ENCODE measurements at places on chromosomes 16 and 17.

- DNase-seq, result no peak
Measured at GRCh38 chr16:85762970-85763369, 12.1 kb upstream of the C16orf74 start.

- no peak for DNase-seq
Measured at GRCh38 chr16:57675741-57676551, 7.8 kb downstream of the ADGRG3 start.

GRCh38 chr16:17026600-17027242, 444.0 kb downstream of the XYLT1 start:
- no peak for DNase-seq

- no peak for DNase-seq
Measured at GRCh38 chr17:4583782-4584100, 588 bp upstream of the SMTNL2 start.

DNA sequence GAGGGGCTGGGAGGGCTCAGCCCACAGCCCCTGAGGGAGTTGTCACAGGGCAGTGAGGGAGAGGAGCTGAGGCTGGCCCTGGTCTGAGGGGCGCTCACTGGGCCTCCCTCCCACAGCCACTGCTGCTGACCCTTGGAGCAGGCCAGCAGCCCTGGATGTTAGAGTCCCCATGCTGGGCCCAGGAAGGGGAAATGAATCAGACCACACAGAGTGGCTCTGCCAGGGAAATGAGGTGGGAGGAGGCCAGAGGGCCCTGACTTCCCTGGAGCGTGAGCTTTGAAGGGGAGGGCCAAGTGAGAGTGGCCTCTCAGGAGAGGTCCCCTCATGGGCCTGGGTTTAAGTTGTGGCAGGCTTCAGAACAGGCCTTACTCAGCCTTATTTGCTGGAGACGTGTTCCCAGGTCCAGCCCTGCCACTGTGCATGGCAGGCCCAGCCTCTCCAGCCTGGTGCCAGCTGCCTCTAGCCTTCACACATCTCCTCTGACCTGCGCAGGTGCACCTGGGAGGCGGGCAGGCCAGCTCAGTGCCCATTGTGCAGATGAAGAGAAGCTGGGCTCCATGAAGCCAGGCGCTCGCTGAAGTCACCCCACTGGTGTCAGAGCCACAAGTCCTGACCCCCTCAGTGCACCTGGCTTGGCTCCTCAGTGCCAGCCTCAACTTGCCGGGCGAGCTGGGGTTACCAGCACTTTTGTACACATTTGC, 15.4 kb downstream of the GPT2 start:
- no peak for DNase-seq

- no peak for DNase-seq
Measured at GRCh38 chr16:8262299-8262698, 328.0 kb downstream of the TMEM114 start.

DNA sequence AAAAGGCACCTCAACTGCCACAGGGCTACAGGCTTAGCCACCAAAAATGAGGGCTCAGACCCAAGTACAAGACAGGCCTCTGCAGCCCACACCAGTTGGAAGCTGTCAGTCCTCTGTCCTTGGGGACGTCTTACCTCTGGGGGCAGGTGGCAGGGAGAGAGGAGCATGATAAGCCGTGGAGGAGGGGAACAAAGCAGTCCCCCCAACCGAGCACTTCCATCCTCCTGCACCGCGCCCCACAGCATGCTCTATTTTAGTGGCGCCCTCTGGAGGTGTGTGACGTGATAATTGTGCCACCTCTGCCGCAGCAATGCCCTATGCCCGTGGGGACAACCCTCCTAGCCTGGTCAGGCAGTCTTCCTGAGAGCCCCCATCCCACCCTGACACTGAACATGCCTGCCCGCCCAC, 13.6 kb downstream of the G6PC3 start:
- no peak for DNase-seq

GRCh38 chr17:2235792-2236366, 67.7 kb downstream of the SMG6 start:
- DNase-seq, result no peak

GRCh38 chr16:66070140-66070917, 296.2 kb upstream of the CDH5 start:
- no peak for DNase-seq

GRCh38 chr17:52751051-52751450, 592.5 kb upstream of the CA10 start:
- DNase-seq, result no peak

GRCh38 chr16:66614161-66614802, 9.8 kb downstream of the CMTM3 start:
- DNase-seq, result no peak

- no peak for DNase-seq
Measured at GRCh38 chr17:44221862-44222111, 2.3 kb upstream of the UBTF start.

- DNase-seq, result no peak
Measured at GRCh38 chr17:51765282-51766135, 393.0 kb downstream of the CA10 start.

- DNase-seq, result no peak
Measured at GRCh38 chr16:12511708-12512107, 292.0 kb downstream of the CPPED1 start.

DNA sequence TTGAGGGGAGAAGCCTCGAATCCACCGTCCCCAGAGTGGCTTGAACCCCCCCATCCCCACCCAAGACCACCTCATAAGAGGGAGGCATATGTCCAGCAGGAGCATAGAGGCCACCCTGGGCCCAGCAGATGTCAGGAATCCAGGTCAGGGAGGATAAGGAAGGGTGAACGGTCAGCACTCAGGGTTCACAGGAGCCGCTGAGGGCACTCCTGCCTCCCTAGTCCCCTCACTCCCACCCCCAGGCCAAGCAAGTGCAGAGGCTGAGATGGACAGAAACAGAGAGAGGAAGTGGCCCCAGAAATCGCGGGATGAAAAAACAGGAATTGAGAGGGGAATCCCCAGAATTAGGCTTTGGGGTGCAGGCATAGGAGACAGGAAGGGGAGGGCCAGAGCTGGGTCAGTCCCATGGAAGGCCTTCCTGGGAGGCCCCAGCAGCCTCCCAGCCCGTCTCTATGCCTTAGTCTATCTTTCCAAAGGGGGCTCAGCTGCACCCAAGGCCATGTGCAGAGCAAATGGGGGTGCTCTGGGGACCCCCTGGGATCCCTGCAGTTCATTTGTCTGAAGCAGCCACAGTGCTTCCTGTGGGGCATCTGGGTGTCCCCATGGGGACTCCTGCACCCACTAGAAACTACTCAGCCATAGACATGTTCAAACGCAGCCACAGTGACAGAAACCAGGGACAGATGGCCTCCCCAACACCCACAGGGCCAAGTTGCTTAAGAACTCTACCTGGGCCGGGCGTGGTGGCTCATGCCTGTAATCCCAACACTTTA, 1.7 kb downstream of the CMTM3 start:
- DNase-seq, result no peak

GRCh38 chr16:11576427-11577289, 10.1 kb downstream of the LITAF start:
- no peak for DNase-seq

DNA sequence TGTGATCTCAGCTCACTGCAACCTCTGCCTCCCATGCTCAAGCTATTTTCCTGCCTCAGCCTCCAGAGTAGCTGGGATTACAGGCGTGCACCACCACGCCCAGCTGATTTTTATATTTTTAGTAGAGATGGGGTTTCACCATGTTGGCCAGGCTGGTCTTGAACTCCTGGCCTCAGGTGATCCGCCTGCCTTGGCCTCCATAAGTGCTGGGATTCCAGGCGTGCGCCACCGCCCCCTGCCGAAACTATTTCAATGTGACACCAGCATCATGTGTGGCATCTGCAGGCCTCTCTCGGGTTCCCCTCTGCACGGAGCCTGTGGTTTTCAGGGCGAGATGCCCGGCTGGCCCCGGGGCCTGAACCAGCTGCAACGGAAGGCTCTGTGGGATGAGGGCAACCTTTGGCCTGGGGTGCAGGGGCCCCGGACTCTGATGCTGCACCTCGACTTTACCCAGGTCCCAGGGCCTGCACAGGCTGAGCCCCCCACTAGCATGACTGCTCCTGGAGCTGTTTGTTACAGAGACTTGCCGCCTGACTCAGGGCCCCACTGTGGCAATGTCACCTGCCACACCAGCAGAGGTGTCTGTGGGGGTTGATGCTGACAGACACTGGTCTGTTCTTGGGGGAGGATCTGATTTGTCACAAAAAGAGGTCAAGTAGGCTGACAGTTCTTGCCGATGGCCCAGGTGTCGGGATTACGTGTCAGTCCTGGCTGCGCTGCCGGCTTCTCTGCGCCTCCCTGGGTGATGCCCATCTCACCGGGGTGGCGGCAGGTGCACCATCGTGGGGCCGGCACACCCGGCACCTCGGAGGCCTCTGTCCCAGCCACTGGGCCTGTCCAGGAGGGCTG, 8.6 kb upstream of the TEX19 start:
- peak; percentile 19 for DNase-seq

GRCh38 chr16:58028541-58029070, 3.1 kb downstream of the MMP15 start:
- DNase-seq, result no peak

DNA sequence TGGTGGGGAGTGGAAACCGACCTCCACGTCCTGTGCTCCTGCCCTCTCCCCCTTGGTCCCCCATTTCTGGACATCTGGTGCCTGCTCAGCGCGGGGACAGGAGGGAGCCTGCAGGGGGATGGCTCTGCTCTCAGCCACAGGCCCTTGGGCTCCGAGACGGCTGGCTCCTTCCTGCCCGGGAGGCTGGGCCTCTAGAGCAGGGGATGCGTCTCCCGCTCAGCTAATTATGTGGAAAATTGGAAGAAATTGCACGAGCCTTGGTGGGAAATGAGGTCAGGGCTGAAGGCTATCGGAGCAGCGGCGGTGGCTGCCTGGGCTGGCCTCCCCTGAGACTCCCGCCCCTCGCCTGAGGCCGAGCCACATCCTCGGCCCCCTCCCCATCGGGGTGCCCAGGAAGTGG, 154.6 kb upstream of the CIBAR2 start:
- DNase-seq, result no peak

DNA sequence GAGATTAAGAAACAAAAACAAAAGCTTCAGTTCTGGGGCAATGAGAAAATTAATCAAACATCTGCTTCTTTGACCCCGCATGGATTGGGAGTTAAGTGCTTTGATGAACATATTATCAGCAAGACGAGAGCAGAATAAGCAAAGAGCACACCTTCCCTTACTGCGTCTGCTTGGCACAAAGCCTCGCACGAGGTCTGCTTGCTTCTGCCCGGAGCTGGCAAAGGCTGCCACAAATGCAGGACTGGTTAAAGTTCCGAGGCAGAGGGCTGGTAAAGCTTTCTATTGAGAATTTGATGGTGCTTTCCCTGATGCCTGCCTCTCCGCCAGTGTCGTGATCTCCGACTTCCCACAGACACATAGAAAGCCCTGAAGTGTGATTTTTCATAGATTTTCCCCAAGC, 17.0 kb downstream of the VAT1L start:
- no peak for DNase-seq

DNA sequence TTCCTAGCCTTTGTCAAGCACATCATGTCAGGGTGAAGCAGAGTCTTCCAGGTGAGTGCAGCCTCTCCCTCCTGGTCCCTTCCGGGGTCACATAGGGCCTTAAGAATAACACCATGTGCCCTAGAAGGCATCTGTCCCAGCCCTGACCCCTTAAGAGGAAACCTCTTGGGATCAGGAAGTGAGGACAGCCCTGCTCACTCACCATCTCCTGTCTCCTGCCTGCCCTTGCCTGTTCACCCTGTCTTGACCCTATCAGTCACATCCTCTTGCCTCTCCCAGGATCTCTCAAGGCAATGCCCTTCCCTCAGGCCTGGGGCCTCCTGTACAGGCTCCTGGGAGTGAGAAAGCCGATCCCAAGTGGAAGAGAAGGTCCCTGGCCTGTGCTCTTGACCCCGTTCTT, 13.9 kb downstream of the MYL4 start:
- no peak for DNase-seq

- no peak for DNase-seq
Measured at GRCh38 chr16:76705892-76706291, 428.7 kb downstream of the CNTNAP4 start.

- no peak for DNase-seq
Measured at GRCh38 chr17:36856903-36857381, 80.3 kb upstream of the LHX1 start.

DNA sequence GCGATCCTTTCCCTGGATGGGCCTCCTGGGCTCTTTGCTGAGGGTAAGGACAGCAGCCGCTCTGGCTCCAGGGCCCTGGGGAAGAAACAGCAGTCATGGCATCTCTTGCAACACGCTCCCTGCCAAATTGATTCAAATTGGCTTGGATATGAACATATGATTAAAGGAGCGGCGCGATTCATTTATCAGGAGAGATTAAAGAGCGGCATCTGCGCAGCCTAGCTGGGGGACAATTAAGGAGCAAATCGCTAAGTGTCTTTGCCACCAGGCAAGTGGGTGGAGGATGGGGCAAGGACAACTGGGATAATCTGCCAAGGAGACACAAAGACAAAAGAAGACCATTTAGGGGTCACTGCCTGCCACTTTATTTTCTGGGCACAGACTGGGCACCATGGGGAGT, 27.8 kb downstream of the PIPOX start:
- no peak for DNase-seq

DNA sequence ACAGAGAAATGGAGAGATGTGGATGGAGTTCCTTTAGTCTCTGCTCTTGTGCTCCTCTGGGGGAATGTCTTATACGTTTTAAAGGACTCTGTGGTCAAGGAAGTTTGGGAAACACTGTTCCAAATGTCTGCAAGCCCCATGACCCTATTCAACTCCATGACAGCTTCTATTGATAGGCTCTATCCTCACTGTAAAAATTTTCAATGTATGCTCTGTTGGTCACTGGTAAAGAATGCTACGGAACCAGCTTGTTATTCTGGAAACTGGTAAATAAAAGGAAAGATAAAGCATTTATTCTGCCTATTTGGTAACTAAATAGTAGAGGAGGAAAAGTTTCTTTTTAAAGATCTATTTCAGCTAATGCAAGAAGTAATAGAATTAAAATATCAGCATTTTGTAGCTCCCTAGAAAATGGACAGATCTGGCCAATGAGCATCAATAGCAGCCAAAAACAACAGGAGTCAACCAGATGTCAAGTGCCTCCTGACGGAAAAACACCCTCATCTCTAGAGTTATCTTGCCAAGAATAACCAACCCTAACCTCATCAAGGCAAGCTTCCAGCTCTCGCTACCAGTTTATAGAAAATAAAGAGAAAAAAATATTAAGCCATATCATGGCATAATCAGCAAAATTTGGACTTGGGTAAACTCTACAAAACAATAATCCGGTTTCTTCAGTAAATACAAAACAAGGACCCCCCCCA, 16.1 kb downstream of the GDE1 start:
- DNase-seq, result no peak

DNA sequence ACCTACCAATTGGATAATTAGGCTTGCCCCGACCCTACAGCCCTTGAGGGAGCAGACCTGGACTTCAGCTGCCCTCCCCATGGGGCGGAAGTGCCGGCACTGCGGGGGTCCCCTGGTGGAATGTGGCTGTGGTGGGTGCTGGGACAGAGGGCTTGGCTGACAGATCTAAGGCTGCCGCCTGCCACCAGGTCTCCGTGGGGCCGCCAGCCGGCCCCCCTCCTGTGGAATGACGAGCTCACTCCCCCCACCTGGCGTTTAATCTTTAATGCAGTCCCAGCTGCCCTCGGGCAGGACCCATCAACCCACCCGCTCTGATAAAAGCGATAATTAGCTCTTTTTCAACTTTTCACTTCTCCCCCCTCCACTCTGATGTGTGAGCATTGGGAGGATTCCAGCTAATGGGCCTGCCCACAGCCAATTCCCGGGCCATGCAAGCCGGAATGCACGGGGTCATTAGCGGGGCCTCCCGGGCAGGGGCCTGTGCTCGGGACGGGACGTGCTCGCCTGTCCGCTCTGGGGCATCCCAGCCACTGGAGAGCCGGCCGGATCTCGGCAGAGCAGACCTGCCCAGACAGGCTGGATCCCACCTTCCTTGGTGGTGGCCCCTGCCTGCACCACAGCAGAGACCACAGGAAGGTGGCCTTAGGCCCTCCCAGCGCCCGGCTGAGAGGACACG, 28.3 kb upstream of the GOSR2 start:
- no peak for DNase-seq

Measured in stimulated activated CD4-positive, alpha-beta T cell treated with anti-CD3 and anti-CD28 coated beads, Interleukin-2, amount 100 ng/mL, for 4 hours (primary cell).